ENCODE measurements at places on chromosomes 5 and 9. TPM values are rescaled to one million over a fixed set of nuclear protein-coding genes. Genes with fewer than 3 reads are reported as not detected.

- no peak for DNase-seq
Observed at GRCh38 chr5:154369682-154370081, 76.1 kb upstream of the SAP30L start.

CMYA5 gene
- 0.05 TPM for total RNA-seq

AHRR gene
- 13.4 TPM for total RNA-seq

DNA sequence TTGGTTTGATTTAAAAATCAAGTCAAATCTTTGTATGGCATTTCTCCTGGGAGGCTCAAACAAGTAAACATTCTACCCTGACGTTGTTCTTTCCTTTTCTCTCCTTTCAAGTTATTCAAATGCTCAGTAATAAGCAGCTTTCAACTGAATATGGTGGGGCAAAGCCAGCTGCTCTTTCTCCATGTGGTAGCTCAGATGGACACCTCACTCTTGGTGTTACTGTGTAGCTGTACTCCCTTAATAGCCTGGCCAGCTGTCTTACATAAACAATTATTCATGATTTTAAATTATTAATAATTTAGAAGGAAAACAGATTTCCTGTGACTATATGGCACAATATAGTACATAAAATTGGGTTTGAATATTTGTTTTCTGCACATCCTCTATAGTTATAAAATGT lies 165.2 kb downstream of the PDE4D start:
- peak; percentile 32 for DNase-seq

SPINK5 gene
- total RNA-seq, result 0.85 TPM

- DNase-seq, result no peak
Observed at GRCh38 chr9:227860-228259, 13.2 kb downstream of the DOCK8 start.

Measured in dermis blood vessel endothelial cell (primary cell).